ENCODE measurements at places on chromosomes 11 and 22.
A peak's percentile ranks its signal among the peaks of the same experiment; 100 is the strongest.

DNA sequence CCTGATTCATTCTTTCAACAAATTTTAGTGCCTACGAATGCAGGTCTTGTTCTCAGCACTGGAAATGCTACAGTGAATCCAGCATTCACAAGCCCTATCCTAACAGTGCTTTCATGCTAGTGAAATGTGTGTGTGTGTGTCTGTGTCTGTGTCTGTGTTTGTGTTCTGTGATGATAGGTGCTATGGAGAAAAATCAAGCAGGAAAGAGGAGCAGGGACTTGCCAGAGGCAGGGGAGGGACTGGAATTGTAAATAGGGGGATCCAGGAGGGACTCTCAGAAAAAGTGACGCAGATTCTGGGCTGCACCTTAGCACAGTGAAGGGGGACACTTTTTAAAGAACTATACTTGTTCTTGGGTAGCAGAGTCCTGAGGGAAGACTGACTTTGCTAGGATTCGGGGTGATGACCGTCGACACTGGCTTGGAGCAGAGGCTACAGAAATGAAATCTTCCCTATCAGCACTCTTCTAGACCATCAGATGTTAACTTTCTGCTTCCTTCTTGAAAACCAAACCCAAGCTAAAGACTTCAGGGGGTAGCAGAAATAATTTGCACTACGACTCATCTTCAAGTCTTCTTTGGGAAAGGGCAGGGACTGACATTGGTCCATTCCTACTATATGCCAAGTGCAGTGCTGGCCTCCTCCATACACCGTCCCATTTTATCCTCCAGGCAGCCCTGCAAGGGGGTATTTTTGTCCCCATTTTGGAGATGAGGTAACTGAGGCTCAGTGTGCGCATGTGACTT lies 39.3 kb upstream of the PTPRJ start:
- no peak for DNase-seq

- no peak for DNase-seq
Measured at GRCh38 chr11:43315966-43316365, 4.2 kb downstream of the API5 start.

DNA sequence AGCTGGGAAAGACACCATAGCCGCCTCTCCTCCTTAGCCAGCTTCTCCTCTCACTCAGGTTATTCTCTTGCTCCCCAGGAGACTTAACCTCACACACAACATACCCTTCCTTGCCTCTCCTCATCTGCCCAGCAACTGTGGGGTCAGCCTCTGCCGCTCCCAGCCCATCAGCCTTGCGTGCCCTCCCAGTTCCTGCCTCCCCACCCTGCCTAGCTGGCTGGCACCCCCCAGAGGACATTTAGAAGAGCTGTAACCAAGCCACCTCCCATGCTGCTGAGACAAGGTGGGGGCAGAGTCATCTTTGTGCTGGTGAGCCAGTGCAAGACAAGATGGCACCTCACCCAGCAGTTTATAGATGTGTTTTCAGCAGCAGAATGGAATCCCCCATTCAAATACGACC lies 38.2 kb downstream of the TOM1 start:
- no peak for DNase-seq

GRCh38 chr11:69963533-69964246 lies 114.4 kb upstream of the ANO1 start:
- no peak for DNase-seq

DNA sequence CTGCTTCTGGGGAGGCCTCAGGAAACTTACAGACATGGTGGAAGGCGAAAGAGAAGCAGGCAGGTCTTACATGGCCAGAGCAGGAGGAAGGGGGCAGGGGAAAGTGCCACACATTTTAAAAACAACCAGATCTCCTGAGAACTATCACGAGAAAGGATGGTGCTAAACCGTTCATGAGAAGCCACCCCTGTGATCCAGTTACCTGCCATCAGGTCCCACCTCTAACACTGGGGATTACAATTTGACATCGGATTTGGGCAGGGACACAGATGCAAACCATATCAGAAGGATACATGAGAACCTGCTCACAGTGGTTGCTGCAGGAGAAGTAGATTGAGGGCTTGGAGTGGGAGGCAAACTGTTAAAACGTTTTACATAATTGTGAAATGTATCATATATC lies 152.2 kb downstream of the ADAMTS15 start:
- DNase-seq: no peak

- DNase-seq: no peak
Measured at GRCh38 chr11:37519781-37520180, 921.7 kb upstream of the RAG2 start.

- no peak for DNase-seq
Measured at GRCh38 chr22:44797181-44797725, 44.9 kb downstream of the ARHGAP8 start.

DNA sequence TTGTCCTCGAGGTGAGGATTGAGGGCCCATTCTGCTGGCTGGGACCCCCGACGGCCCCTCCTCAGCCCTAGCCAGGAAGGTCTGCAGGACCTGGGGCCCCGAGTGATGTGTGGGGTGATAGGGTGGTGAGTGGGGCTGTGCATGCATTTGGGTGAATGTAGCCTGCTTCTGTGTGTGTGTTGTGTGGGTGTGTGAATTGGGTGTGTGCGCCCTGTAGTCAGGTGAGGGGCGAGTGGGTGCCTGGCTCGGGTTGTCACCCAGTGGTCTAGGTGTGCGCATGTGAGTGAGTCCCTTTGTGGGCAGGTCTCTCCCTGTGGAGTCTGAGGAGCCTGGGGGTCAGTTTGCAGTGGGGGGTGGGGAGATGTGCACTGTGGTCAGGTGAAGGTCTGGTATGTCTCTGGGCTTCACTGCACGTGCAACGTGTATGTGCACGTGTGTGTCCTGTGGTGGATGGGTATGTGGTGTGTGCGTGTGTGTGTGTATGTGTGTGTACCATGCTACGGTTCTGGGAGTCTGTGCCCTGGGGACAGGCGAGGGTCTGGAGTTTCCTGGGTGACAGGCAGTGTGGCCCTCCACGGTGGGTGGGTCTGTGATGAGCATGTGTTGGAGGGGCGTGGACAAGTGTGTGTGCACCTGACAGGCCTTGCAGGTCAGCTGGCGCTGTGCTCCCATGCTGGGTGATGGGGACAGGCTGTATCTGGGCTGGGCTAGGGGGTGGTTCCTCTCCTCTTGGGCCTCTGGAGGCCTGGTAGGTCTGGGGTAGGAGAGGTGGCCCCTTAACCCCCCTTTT lies 1.0 kb downstream of the TMEM151A start:
- DNase-seq: no peak

DNA sequence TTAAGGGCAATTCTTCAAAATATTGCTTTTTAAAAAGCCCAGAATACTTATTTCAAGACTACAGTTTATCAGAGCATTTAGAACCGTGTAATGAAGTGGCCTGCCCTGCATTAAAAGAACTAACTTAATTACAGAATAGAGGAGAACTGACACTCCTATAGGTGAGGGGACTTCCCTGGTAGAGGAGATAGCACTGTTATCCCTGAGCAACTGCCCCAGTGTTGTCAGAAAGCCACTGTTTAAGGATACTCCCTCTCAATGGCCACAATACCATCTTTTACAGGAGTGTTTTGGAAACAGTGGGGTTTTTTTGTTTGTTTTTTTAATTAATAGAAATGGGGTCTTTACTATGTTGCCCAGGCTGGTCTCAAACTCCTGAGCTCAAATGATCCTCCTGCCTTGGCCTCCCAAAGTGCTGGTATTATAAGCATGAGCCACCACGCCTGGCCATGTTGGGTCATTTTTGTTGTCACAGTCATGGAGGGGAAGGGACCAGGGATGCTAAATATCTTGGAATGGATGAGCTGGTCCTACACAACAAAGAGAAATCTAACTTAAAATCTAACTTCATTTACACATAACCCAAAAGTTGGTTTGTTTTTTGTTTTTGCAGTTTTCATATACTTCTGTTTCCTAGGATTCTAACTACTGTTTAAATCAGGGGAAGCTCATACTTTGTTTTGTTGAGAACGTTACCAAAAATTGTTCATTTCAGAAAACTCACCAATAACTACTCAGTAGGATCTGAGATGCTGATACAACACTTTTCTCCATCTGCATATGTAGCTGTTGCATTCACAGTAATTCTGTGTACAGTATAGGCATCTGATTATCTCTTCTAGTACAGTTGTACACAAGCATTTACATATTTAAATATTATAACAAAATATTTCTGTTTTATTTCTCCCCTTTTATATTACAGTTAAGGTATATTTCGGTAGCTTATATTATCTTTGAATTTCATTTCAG lies 8.1 kb downstream of the RPL27A start:
- no peak for DNase-seq

- no peak for DNase-seq
Measured at GRCh38 chr11:116893437-116893836, 56.0 kb upstream of the APOA1 start.

DNA sequence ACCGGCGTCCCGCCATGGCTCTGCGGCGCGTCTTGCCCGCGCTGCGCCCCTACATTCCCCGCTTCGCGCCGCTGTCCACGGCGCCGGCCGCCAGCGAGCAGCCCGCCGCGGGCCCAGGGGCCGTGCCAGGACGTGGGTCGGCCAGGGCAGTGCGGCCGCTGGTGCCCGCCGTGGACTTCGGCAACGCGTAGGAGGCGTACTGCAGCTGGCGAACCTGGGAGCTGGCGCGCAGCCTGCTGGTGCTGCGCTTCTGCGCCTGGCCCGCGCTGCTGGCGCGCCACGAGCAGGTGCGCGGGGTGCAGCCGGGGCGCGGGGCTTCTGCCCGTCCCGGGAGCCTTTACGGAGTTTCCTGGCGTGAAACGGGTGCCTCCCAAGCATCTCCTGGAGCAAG lies 20.1 kb downstream of the DGCR6L start:
- DNase-seq: no peak

DNA sequence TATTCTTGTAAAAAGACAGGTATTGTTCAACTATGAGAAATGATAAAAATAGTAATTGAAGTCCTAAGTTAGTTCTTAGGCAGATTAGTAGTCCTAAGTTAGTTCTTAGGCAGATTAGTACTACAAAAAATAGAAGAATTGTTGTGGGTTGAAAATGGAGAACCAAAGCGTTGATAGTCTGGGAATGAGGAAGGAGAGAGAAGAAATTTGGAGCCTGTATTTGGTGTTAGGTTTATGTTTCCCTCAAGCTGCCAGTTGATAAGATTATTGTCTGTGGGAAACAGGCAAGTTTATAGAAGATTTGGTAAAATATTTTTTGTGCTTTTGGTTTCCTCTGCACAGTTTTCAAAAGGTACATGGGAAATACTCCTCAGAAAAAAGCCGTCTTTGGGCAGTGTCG lies 3.6 kb downstream of the BCO2 start:
- DNase-seq: no peak

- DNase-seq: no peak
Measured at GRCh38 chr11:126115816-126116331, 53.2 kb upstream of the CDON start.

GRCh38 chr11:27241311-27242122 lies 121.5 kb downstream of the CCDC34 start:
- no peak for DNase-seq

DNA sequence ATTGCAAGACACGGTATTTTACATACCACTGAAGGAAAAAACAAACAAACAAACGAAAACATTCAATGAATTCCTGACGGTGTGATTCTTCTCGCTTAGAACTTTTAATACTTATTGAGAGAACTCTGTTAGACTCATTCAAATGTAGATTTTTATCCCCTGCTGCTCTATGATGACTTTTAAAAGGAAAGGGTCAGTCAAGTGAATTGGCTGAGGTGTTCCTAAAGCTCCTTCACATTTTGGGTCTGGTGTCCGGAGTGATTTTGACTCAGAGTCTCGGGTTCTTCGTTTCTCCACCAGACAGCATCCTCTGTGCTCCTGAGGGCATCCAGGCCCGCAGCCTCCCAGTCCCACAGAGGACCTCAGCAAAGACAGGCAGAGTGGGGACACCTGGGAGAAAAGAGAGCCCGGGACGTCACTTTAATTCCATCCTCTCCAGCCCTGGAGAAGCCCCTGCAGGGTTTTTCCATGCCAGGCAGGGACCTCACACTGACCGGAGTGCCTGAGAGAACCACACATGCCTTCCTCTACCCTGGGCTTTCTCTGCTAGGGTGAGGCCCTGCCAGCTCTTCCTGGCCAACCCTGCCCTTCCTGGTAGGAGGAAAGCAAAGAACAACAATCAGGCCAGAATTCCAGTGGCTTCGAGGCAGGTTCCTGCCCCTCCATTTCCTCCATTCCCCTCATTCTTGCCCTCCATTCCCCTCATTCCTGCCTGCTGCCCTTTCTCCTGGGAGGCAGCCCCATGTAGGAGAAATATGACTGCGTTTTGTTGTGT lies 1.4 kb upstream of the CSF2RB start:
- DNase-seq: peak; percentile 67

GRCh38 chr11:94786264-94787126 lies 18.3 kb downstream of the AMOTL1 start:
- DNase-seq: no peak

GRCh38 chr11:64040684-64041322 lies 5.1 kb downstream of the FLRT1 start:
- no peak for DNase-seq

- no peak for DNase-seq
Measured at GRCh38 chr22:50117168-50117762, 27.5 kb downstream of the MOV10L1 start.

DNA sequence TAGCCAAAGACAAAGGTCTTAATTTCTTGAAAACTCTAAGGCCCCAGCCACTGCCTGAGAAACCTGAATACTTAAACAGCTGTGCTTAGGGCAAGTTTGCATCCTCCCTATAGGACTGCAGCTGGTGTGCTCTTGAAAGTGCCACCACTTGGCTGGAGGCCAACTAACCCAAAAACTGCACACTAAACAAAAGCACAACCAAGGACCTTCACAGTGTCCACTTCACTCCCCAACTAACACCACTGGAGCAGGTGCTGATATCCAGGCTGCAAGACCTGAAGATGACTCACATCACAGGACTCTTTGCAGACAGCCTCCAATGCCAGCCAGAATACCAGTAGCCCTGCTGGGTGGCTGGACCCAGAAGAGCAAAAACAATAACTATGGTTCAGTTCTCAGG lies 357.7 kb upstream of the ARHGAP42 start:
- DNase-seq: no peak

DNA sequence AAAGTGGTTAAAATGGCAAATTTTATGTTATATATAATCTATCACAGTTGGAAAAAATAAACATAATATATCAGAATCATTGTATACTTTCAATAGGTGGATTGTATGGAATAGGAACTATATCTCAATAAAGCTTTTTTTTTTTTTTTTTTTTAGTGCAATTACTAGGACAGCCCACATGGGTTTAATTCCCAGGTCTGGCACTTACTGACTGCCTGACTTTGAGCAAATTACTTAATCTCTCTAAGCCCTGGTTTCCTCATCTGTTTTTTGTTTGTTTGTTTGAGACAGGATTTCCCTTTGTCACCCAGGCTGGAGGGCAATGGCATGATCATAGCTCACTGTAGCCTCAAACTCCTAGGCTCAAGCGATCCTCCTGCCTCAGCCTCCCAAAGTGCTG lies 26.1 kb upstream of the BAIAP2L2 start:
- no peak for DNase-seq

DNA sequence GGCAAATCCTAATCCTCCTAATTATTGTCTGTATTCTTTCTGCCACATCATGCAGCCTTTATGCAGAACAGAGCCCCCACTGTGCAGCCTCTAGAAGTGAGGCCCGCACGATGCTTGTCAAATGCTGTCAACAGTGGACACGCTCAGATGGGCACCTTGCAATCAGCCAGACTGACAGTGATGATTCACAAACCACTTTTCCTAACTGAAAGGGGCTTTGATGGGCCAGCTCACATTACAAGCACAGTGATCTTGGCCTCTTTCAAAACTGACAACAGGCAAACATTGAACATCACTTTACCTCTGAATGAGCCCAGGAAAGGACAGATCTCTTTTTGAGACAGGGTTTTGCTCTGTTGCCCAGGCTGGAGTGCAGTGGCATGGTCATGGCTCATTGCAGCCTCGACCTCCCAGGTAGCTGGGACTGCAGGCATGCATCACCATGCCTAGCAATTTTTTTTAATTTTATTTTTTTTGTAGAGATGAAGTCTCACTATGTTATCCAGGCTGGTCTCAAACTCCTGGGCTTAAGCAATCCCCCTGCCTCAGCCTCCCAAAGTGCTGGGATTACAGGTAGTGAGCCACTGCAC lies 18.0 kb upstream of the E2F8 start:
- no peak for DNase-seq
